ENCODE measurements at places on chromosomes 16 and 17.

DNA sequence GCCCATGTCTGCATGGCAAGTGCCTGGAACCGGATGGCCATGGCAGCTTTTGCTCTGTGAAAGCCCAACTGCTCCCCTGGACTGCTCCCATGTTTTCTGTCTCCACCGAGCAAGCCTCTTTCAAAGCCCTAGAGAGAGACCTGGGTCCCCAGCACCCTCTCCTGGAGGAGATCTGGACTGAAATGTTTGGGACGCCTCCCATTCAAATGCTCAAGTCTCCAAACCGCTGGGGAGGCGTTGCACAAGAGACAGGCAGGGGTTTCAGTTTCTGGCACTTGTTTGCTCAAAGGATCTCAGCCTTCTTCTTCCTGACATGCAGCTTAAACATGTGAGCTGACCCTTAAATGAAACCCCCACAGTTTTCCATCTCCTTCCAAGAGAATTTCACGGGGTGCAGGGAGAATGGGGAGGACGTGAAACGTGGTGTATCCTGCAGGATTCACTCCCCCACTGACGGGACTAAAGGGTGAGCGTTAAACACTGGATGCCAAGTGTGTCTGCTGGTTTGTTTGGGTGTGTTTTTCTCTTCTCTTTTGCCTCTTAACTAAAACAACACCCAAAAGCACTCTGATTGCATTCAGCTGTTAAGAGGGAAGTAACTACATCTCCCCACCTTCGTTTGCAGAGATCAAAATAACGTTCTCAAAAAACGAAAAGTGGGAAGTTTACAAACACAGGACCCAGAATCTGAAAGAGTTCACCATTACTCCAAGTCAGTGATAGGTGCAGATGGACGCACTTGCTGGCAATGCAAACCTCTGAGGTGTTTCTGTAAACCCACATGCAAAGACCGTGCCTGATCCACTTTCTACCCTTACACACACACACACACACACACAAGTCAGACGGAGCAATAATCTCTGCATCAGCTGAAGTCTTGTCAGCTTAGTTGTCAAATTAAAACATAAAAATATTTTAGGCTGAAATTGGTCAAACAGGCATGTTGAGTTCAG is 256.9 kb downstream of the C16orf95 start:
- DNase-seq, result no peak

- DNase-seq, result no peak
These were observed 75.6 kb upstream of the HNF1B start for GRCh38 chr17:37820313-37820994.

- DNase-seq, result no peak
These were observed 19.0 kb downstream of the KCNG4 start for GRCh38 chr16:84220851-84221250.

GRCh38 chr16:54588026-54588425 is 301.4 kb upstream of the IRX3 start:
- no peak for DNase-seq

DNA sequence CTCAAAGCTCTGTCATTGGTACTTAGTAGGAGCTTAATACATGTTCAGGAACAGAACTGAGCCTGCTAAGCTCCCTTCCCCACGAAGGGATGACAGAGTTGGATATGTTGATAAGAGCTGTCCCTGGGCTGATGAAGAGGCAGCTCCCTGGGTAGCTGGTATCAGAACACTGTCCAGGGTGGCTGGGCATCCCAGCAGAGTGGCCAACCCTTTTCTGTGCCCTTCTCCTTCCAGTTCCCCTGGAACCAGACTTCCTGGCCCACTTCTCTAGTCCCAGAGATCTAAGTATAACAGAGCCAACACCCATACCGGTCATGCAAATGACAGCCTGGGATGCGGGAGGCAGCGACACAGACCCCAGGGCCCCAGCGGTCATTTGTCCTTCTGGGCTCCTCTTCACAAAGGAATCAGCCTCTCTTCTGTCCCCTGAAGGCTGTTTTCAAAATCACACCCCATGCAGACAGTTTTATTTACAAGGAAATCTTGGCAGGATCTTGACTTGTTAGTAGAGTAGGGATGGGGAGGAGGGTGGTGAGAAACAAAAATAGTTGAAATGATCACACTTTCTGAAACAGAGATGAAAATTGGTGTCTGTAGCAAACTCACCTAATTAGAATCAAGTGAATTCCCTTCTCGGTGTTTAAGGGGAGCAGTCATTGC is 1.4 kb upstream of the RHBDL3 start:
- DNase-seq, result no peak

DNA sequence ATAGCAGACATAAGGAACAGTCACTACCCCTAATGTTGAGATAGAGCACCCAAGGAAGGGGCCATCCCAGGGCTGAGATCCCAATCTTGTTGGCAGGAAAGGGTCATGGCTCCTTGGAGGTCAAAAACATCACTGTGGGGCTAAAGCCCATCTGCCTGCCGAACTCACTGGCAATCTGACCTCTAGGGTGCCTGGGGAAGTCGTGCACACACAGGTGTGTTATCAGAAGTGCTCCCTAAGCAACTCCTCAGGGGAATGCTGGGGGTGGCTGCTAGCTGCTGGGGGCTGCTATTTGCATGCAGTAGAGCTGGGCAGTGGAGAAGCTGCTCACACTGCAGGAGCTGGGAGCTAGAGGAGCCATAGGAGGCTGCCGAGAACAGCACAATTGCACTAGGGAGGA is 47.5 kb upstream of the PHOSPHO1 start:
- no peak for DNase-seq

GRCh38 chr17:50660887-50661345 is 26.2 kb downstream of the ABCC3 start:
- DNase-seq, result no peak

GRCh38 chr17:3766779-3767178 is 34.2 kb downstream of the ITGAE start:
- DNase-seq, result no peak

- DNase-seq, result peak; percentile 99
These were observed at the start of gene LLGL1 for GRCh38 chr17:18225121-18225641. Gene LLGL1, plus strand, starts transcription at chr17:18225635. Its CDS starts 48 bp downstream, at chr17:18225683.

- DNase-seq, result no peak
These were observed 15.1 kb downstream of the GJD3 start for GRCh38 chr17:40349477-40349894.

DNA sequence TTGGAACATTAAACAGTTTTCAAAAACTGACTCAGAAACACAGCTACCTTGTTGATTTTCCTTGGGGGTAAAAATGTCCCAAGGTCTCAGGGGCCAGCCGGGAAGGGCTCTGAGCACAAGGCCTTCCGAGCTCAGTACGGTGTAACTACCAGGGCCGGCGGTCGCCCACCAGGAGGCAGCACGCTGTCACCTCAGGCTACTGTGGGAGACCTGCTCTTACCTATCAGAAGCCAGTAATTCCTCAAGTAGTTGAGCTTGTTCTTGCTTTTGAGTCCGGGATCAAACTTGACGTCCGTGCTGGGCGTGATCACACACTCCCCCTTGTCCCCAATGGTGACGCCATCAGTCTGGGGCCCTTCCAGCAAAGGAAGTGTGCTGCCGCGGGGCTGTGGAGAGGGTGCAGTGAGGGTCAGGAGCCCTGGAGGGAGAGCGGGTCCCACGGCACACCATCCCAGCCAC is 43.4 kb upstream of the ICAM2 start:
- DNase-seq, result no peak

DNA sequence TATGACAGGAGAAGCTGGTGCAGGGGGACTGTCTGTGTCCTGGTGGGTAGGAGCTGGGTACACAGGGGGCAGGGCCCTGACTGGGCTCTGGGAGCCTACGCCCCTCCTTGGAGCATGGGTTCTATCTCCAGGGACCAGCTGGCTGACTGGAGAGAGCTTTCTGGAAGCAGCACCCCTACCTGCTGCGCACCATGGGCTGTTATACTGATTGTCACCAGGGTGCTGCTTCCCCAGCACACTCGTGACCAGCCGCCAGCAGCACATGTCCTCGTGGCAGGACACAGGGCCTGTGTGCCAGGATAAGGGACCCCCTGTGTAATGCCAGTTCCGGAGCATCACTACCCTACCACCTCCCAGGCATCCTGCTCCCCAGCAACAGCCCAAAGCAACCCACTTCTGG is 106.0 kb downstream of the AMFR start:
- DNase-seq, result no peak

- no peak for DNase-seq
These were observed 32.9 kb downstream of the PCTP start for GRCh38 chr17:55783684-55784245.

- no peak for DNase-seq
These were observed 63.6 kb downstream of the ASIC2 start for GRCh38 chr17:33229499-33229898.

- DNase-seq, result no peak
These were observed 28.7 kb downstream of the ADGRG5 start for GRCh38 chr16:57571098-57571497.

DNA sequence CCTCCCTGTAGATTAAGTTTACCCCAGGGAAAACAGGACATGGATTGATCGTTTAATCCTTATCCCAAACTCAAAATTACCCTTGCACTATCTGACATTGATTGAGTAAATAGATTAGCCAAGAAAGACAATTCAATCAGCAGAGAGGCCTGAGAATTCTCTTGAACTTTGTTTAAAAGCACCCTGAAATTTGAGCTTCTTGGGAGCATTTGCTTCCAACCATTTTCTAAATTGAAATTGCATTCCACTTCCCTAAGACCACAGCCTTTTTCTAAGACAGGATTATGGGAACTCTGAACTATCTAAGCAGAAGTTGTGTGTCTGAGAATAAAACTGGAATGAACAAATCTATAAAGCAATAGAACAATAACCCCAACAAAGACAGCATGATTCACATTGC is 76.6 kb upstream of the TNRC6A start:
- no peak for DNase-seq

GRCh38 chr16:50263940-50264929 is 2.1 kb upstream of the ADCY7 start:
- no peak for DNase-seq

DNA sequence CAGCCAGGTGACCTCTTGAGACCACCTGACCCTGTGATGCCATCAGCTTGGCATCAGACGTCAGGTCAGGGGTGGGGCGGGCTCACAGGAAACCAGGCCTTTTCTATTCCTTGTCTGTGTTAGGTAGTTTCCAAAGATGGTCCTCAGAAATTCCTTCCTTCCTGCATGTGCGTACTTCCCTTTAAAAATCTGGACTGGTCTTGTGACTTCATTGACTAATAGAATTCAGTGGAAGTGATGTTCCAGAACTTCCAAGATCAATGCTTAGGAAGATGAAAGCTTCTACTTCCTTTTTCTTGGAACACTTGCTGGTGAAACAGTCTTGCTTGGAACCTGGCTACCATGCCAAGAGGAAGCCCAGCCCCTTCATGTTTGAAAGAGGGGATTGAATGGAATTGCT is 10.0 kb upstream of the N4BP1 start:
- DNase-seq, result no peak

DNA sequence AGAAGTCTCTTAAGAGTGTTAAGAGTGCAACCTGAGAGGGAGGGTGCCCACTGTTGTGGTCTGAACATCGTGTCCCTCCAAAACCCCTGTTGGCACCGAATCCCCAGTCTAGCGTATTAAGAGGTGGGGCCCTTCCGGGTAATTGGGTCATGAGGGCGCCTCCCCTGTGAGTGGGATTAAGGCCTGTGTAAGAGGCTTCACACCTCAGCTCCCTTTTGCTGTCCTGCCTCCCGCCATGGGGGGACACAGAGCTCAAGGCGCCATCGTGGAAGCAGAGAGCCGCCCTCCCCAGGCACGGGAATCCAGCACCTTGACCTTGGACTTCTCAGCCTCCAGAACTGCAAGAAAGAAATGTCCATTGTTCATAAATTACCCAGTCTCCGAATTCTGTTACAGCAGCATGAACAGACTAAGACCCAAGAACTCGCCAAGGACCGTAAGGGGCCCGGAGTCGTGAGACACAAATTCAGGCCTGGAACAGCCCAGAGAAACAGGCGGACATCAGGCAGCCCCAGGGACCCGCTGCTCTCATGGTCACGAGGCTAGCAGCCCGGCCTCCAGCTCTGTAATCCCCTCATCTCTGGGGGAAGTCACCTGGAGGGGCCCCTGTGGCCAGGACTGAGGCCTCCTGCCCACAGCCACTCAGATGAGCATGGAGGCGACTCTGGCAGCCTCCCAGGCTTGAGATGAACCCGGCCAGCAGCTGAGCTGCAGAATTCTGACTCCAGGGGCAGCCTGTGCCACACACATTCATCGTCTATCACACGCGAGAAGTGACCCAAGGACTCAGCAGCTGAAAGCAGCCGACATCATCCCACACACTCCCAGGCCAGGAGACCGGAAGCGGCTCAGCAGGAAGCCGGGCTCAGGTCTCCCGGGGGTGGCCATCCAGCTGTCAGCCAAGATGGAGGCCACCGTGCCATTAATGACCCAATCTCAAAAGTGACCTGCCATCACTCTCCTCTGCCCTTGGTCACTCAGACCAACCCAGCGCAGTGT is 12.8 kb upstream of the CHMP6 start:
- DNase-seq, result no peak

- DNase-seq, result no peak
These were observed 33.9 kb upstream of the MEAK7 start for GRCh38 chr16:84538222-84538840.

DNA sequence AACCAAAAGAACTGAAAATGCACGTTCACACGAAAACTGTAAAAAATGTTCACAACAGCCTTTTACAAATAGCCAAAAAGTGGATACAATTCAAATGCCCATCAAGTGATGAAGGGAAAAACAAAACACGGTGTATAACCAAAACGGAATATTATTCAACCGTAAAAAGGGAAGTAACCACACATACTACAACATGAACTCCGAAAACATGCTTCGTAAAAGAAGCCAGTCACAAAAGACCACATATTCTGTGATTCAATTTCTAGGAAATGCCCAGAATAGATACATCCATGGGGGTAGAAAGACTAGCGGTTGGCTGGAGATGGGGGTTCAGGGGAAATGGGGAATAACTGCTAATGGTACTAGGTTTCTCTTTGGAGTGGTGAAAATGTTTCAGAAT is 81.5 kb upstream of the TRAP1 start:
- no peak for DNase-seq

- no peak for DNase-seq
These were observed 5.9 kb downstream of the SUPT6H start for GRCh38 chr17:28667870-28668269.

DNA sequence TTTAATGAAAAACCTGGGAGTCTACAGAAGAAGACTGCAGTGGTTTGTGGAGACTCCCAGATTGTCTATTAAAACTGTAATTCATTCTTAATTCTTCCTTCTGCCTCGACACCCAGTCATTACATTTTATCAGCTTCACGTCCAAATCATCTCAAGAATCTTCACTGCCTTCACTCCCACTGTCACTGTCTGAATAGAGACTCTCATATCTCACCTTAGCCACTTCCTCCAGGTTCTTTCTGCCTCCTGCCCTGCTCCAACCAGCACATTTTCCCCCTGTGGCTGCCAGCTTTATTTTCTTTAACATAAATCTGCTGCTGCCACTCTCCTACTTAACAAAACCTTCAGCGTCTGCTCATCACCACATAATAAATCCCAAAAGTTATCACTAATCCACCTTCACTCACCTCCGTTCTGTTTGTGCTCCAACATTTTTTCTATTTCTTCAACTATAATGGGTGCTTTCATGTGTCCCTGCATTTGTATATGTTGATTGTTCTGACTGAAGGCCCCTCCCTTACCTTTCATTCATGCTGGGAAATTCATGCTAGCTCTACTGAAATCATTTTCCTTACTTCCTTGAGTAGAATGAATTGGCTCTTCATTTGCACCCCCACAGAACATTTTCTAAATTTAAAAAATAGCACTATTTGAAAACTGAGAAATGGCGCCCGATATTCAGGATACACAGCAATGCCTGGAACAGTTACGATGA is 38.9 kb downstream of the KCNJ2 start:
- peak; percentile 20 for DNase-seq
